ENCODE measurements at places on chromosomes 1 and 21. TPM values are rescaled to one million over a fixed set of nuclear protein-coding genes. Genes with fewer than 3 reads are reported as not detected.

DNA sequence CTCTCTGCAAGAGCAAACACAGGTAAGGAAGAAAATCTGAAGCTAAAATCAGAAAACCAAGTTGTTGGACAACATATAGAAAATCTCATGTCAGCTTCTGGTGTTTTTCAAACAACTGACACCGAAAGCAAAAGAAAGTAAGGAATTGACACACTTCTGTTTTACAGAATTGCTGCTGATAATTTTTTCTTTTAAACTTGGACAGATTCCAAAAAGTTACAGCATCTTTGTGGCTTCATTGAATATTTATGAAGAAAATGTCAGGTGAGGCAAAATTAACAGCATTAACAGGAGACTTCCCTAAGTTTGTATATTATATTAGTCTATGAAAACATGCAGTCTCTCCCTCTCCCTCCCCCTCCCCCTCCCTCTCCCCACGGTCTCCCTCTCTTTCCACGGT, 14.9 kb upstream of the CTSS start:
- no peak overlapping the region for H3K4me3 ChIP-seq
- no peaks in the 10 kb centered on the region for H3K36me3 ChIP-seq
- DNase-seq = no peak
- no peak overlapping the region for H3K27ac ChIP-seq

Gene GJA8
- not detected for total RNA-seq

Gene LCE1F
- total RNA-seq = not detected

GRCh38 chr1:23442751-23443150, 18.2 kb upstream of the TCEA3 start:
- H3K27me3 ChIP-seq = no peaks in the 10 kb centered on the region
- DNase-seq = no peak
- H3K36me3 ChIP-seq = no peaks in the 10 kb centered on the region
- H3K4me3 ChIP-seq = no peak overlapping the region

DNA sequence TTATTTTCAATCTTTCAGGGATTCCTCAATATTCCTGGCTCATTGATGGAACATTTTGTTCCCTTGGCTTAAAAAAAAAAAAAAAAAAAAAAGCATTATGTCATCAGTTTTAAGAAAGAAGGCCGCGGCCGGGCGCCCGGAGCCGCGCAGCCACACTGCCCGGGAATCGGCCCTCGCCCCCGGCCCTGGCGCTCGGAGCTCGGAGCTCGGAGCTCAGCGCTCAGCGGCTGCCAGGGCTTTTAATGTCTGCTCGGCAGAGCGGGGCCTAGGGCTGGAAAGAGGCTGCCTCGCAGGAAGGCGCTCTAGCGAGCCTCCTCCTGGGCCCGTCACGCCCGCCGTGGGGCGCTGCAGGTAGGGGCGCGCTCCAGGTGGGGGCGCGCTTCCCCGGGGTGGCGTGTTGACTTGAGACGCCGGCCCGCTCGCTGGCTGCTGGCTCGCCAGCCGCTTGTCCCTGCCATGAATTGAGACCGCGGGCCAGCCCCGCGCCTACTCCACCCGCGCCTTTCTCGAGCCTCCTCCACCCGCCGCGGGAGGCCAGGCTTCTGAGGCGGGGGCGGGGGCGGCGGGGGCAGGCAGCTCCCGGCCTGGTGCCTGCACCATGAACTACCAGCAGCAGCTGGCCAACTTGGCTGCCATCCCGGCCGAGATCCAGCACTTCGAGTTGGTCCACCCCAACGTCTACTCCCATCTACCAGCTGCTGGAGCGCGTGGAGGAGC, 5.4 kb upstream of the TDRD5 start:
- H3K4me1 ChIP-seq = no peaks in the 10 kb centered on the region
- DNase-seq = no peak
- no peaks in the 10 kb centered on the region for H3K36me3 ChIP-seq
- no peaks in the 10 kb centered on the region for H3K27me3 ChIP-seq

- peak overlapping the region; percentile 77 for H3K4me3 ChIP-seq
- H3K36me3 ChIP-seq = no peaks in the 10 kb centered on the region
- no peak for DNase-seq
- peak overlapping the region; percentile 72 for H3K27ac ChIP-seq
- H3K27me3 ChIP-seq = no peaks in the 10 kb centered on the region
- no peaks in the 10 kb centered on the region for H3K4me1 ChIP-seq
Measured at GRCh38 chr1:10694274-10694632, 102.2 kb downstream of the CASZ1 start.

DNA sequence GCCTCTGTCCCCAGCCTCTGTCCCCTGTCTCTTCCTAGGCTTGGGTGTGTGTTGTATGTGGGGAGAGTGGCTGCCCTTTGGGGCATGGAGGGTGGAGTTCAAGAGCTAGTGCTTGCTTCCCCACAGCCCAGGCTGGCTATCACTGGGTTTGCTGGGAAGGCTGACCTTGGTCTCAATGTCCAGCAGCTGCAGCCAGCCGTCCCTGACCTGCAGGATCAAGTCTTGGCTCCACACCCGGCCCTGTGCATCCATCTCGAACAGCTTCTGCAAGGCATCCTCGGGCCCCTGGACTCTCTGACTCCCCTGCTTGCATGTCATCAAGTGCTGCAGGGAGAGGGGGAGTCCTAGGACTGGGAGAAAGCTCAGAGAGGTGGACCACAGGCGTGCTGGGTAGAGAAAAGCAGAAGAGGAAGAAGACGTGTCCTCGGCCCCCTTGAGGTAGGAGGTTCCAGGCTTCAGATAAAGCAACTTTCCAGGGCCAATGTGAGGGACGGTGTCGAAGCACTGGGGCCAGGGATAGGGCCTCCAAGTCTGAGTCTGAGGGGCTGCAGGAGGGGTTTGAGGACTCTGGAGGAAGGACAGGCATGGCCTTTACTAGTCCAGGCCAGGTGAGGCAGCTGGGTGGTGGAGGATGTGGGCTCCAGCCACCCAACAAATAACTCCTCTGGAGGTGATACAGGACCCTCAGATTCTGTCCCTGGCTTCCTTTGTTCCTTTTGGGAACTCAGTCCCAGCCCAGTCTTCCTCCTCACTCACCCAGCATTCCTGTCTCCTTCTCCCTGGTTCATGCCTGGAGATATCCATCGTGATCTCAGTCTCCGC, 4.0 kb downstream of the EPS8L3 start:
- DNase-seq = no peak
- no peak overlapping the region for H3K4me3 ChIP-seq
- no peak overlapping the region for H3K27ac ChIP-seq
- no peaks in the 10 kb centered on the region for H3K27me3 ChIP-seq
- H3K4me1 ChIP-seq = no peaks in the 10 kb centered on the region

Gene CFHR1
- not detected for total RNA-seq

GRCh38 chr1:28032281-28032680, 56.1 kb downstream of the EYA3 start:
- H3K27ac ChIP-seq = no peak overlapping the region
- H3K27me3 ChIP-seq = no peaks in the 10 kb centered on the region
- H3K4me3 ChIP-seq = no peak overlapping the region
- no peaks in the 10 kb centered on the region for H3K36me3 ChIP-seq
